ENCODE measurements at places on chromosomes 16 and 17.

DNA sequence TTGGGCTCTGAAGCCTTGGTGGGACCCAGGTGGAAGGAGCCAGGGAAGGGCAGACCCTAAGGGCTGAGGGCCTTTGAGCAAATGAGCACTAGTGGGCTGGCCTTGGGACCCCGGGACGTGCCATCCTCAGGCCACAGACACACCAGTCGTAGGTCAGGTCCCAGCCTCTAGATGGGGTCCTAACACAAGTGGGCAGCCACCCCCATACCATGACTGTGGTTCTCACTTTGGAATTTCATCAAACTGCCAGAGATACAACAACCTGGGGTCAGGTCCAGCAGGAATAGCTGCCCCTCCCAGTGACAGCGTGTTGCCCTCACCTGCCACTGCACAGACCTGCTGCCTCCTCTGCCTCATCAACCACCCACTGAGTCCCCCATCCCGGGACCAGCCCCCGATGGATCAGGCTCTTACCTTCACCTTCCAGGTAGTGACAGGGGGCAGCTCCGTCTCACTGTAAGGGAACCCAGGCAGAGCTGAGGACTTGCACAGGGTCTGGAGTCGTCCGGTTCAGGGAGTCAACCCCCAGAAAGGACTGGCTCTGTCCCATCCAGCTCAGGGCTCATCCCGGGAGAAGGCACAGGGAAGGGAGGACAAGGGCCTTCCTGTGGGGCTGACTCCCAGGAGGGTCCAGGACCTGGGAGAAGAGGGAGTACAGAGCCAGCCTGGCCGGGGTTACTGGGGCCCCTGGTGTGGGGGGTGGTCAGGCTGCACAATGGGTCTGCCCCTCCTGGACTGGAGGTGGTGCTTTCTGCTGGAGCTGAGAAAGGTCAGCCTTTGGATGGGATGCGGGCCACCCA, 40.0 kb downstream of the LGALS9 start:
- DNase-seq: no peak

- DNase-seq: no peak
Observed at GRCh38 chr16:72284042-72284789, 112.3 kb upstream of the PMFBP1 start.

DNA sequence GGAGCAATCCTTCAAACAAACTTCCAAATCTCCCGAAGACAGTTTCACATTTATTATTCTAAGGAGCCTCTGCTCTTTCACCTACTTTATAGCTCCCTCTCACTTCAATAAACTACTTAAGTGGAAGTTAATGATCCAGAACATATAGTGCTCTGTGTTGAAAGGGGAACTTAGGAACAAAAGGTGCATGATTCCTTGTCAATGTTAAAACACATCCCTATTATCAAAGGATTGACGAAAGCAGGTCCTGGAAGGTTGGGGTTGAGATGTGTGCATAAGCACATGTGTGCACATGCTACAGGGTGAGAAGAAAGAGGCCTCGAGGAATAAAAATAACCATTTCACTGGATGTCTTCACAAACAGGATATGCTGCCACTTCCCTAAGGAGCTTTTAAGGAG, 170.3 kb downstream of the SLC39A11 start:
- DNase-seq: no peak

- DNase-seq: no peak
Observed at GRCh38 chr16:73289232-73289631, 241.3 kb upstream of the ZFHX3 start.

DNA sequence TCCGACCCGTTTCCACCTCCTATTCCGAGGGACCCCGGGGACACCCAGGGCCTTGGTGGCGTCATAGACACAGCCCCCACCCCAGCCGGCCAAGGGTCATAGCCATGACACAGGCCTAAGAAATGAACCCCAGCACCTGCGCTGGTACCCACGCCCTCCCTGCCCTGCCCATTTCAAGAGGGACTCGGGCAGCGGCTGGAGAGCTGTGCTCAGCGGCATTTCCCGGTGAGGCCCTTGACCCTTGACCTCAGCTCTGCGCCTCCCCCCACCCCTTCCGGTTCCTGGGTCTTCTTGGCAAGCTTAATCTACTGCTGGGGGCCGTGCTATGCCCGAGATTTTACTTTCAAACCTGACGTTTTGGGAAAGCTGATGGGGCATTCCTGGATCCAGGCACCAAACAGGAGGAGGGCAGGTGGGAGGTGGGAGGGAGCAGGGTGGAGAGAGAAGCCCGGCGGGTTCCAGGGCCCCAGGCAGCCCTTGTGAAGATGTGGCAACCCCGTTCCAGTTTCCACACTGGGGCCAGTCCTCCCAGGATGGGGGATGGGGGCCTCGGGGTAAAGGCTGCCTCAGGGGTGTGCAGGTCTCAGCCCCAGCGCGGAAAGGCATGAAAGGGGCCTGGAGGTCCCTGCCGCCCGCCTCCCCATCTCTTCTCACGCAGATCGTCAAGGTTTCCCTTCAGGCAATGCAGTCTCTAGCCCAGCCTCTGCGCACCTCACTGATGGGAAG, at the start of gene SLC22A31:
Gene SLC22A31, minus strand, starts transcription at position 414 of the 726 bp plus-strand sequence. Its CDS starts 36 bp downstream, at position 378.
- DNase-seq: no peak

Measured in stimulated activated CD8-positive, alpha-beta memory T cell treated with anti-CD3 and anti-CD28 coated beads, Interleukin-7, amount 100 ng/mL, for 1 hour (primary cell).